CD4-positive, alpha-beta T cell treated with Interleukin-10 for 1 hour (primary cell): ENCODE measurements at places on chromosomes 7 and 10.

- no peak for DNase-seq
Measured at GRCh38 chr10:132196178-132197113, 9.7 kb downstream of the DPYSL4 start.

DNA sequence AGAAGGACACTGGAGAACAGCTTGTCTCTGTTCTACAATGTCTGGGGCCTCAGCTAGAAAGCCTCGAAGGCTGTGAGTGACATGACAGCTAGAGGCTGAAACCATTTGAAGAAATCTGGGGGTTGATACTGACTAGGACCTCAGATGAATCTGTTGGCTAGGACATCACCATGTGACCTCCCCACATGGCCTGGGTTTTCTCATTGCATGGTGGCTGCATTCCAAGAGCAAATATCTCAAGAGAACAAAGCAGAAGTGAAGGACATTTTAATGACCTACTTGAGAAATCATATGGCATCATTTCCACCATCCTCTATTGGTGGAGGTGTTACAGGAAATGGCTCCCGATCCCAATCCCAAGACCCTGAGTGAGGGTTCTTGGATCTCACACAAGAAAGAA is 450.6 kb upstream of the AUTS2 start:
- no peak for DNase-seq

- no peak for DNase-seq
Measured at GRCh38 chr7:51024867-51025266, 242.2 kb upstream of the GRB10 start.

GRCh38 chr10:119502209-119502608 is 40.3 kb downstream of the RGS10 start:
- peak; percentile 79 for DNase-seq

- DNase-seq: no peak
Measured at GRCh38 chr7:99929730-99930053, 272 bp upstream of the GJC3 start.

DNA sequence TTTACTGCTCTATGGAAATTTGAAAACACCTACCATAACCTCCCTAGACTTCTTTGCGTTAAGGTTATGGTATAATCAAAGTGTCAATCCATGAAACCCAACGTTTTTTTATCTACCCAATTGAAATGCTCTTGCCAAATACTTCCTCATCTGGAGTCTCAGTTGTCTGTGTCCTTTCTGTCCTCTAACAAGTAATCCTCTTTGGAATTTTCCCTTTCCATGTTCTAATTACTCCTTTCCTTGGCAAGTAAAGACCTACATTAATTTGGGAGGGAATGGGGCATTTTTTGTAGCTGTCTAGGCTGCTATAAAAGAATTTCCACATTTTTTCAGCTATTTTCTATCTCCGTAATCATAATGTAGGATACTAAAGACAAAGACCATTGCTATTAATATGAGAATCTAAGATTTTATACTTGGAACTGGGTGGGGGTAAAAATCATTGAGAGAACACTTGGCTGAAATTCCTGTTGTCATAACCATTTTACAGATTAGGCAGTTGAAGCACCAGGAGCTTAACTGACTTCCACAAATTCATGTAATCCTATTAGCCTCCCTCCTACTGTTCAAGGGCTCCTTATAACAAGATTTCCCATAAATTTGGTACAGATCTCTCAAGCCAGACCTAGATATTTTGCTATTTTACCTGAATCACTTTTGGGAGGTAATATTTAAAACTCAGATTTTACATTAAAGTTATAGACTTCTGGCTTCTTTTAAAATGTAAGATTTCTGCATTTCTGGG is 1307.6 kb downstream of the XPNPEP1 start:
- no peak for DNase-seq

DNA sequence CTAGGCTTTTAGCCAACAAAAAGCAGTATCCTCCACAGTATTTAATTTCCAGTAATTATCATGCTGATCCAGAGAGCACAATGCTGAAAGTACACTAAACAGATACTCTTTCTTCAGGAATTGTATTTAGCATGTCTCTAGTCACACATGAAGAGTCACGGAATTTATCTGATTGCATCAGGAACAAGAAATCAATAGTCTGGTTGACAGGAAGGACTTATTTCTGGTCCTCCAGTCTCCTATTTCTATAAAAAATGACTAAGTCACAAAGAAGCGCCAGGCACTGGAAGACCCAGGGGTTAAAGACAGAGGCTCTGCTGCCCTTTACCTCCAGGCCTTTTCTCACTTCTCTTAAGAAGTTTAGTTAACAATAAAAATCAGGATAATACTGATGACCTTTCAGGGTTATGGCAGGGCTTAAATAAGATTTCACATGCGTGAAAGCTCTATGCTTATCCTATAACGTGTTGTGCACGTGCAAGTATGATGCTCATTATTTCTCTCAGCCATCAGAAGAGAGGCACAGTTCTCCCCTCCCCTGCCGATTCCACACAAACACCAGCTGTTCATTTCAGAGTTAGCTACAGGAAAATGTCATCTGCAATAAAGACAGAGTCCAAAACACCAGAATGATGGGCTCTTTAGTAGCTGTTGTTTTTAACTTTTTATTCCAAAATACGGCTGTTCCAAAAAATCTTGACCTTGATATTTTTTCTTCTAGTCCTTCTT is 36.9 kb downstream of the SLC26A4 start:
- DNase-seq: no peak

DNA sequence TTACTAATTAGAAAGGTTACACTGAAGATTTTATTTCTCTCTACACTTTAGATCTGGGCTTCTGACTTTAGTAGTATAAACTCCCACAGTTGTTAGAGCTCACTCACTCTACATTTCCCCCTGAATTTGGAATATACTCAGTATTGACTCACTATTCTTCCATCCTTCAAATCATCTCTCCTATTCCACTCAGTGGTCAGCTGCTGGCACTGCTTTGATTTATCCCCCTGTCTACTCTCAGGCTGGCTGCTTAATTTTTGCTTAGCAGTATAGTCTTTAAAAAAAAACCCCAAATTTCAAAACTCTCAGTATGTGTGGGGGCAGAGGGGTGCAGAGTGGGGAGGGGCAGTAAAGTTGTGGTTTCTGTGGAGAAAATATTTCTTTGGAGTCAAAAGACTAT is 68.9 kb downstream of the CDK6 start:
- DNase-seq: no peak

DNA sequence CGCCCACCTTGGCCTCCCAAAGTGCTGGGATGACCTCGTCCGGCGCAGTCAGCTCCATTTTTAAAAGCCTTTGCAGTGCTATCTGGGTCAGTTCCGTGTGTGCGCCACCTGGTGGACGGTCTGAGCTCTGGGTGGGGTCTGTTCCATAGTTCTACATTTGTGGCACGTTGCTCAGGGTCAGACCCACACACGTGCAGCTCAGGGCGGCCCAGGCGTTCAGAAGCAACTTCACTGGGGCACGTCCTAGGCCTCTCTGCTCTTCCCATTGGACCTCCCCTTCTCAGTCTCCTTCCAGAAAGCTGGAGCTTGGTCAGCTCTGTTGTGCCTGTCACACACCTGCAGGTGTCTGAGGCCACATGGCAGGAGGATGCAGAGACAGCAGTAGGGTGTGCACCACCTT is 137.9 kb downstream of the DNAJB6 start:
- no peak for DNase-seq

- DNase-seq: no peak
Measured at GRCh38 chr7:99190359-99191009, 17.4 kb downstream of the KPNA7 start.

- no peak for DNase-seq
Measured at GRCh38 chr7:36994456-36995112, 270.3 kb upstream of the AOAH start.

DNA sequence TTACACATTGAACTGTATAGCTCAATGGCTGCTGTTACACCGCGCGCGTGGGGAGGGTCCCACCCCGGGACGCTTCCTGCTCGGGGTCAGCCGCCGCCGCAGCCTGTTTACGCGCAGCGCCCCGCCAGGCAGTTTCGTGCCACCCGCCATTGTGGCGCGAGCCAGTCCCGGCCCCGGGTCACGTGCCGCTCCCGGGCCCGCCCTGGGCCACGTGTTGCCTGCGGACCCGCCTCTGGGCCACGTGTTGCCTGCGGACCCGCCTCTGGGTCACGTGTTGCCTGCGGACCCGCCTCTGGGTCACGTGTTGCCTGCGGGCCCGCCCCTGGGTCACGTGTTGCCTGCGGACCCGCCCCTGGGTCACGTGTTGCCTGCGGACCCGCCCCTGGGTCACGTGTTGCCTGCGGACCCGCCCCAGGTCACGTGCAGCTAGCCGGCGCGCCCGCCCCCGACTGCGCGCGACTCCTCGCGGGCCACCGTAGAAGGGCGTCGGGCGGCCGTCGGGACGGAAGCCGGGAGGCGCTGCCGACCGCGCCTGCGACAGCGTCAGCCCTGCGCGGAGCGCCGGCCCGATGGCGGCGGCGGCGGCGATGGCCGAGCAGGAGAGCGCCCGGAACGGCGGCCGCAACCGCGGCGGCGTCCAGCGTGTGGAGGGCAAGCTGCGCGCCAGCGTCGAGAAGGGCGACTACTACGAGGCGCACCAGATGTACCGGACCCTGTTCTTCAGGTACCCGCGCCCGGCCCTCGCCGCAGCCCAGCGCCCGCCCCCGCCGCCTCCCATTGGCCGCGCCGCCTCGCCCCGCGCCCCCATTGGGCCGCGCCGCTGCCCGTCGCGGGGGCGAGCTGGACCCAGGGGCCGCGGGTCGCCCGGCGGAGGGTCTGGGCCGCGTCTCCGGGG is at the start of gene GET4:
TSS of gene GET4 (plus strand) at position 478 of the 895 bp plus-strand sequence. CDS start at position 570, 92 bp downstream.
- DNase-seq: peak; percentile 99

DNA sequence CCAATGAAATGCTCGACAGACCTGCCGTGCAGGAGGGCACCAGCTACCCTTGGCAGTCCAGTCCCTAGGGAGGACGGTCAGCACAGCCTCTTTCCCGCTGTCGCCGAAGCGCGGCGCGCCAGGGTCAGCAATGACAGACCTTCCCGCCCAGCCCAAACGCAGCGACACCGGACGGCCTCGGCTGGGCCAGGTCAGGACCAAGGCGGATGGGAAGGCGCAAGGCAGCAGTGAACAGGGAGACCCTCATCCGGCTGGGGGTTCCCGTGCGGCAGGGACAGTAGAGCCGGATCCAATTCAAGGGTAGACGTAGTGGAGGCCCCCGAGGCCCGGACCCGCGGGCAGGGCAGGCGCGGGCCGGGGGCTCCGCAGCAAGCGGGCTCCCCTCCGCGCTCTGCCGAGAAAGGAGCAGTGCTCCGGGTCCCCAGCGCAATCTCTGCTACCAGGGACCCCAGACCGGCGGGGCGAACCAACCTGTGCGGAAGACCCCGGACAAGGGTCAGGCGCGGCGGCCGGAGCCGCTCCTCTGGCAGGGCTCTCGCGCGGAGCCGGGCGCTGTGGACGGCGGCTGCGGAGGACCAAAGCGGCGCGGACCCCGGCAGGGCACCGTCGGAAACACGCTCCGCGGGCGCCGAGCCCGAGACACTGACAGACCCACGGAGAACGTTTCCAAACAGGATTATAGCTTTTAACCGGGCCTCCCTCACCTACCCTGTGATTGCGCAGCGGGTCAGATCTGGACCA is at the start of gene SEC31B:
TSS of gene SEC31B (minus strand) at position 551 of the 741 bp plus-strand sequence. CDS start 2,909 bp downstream, outside the sequence.
- DNase-seq: no peak

GRCh38 chr10:132397036-132397541 is at the start of gene PWWP2B:
Gene PWWP2B (plus strand): TSS chr10:132397200. CDS start chr10:132397227, 27 bp downstream.
- DNase-seq: peak; percentile 70

GRCh38 chr7:47104206-47104549 is 477.7 kb downstream of the TNS3 start:
- DNase-seq: no peak

- no peak for DNase-seq
Measured at GRCh38 chr7:2921653-2922347, 77.7 kb upstream of the GNA12 start.

GRCh38 chr7:155652156-155653114 is 8.0 kb downstream of the RBM33 start:
- no peak for DNase-seq

DNA sequence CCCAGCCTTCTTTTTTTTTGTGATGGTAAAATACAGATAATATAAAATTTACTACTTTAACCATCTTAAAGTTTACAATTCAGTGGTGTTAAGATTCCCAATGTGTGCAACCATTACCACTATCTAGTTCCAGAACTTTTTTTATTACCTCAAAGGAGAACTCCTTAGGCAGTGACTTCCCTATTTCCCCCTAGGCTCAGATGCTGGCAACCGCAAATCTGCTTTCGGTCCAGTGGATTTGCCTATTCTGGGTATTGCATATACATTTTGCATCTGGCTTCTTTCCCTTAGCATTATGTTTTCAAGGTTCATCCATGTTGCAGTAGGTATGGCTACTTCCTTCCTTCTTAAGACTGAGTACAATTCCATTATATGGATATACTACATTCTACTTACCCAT is 56.5 kb downstream of the AFAP1L2 start:
- DNase-seq: no peak

DNA sequence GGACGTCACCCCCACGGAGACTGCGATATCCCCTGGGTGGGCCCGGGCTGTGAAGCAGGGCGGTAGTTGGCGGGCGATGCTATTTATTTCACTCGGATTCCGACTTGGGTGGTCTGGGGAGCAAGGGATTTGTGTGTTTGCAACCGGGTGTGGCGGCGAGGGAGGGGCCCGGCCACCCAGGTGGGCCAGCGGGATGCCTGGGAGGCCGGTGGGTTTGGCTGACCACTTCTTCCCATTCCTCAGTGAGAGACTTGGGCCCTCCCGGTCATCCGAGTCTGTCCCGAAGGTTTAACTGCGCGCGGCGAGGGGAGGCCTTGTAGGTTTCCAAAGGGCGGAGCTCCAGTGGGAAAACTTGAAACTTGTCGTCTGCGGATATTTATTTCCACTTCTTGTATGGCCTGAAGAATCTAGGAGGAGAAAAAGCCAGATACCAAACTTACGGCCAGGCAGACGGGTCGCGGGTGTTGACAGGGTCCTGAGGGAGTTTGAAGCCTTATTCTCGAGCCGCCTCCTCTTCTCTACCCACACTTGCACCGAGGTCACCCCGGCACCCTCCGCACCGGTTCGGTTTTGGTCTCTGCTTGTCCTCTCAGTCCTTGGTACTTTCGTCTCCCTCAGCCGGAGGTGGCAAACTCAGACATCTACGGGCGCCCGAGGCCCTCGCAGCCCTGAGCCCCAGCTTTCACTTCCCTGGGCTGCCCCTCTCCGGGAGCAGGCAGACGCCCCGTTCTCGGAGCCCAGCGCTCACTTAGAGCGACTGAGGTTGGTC is 17.9 kb downstream of the ZNF316 start:
- no peak for DNase-seq

- DNase-seq: no peak
Measured at GRCh38 chr10:3790272-3790671, 5.3 kb upstream of the KLF6 start.
